NCI-H510A treated with DMSO at 0.1 percent for 48 hours (cell line): ENCODE measurements at places on chromosomes 1 and 21.

DNA sequence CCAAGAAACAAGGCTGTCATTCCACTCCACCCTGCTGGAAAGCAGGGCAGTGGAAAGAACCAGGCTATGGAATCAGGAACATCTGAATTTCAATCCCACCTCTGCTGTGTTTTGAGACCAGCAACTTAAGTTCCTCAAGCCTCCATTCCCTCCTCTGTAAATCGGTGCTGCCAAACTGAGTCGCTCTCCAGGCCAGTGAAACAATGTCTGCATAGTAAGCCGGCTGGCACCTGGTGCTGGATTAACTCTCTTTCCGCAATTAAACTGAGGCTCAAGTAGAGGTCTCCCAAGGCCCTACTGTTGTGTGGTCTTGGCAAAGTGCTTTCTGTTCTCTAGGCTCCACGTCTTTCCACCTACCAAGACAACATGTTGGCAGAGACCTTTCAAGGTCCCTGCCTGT, 65.3 kb downstream of the SSBP3 start:
- no peak for DNase-seq

- peak; percentile 55 for DNase-seq
These were observed 448 bp downstream of the G0S2 start for GRCh38 chr1:209675565-209676154.

- no peak for DNase-seq
These were observed 25.9 kb downstream of the IFNAR1 start for GRCh38 chr21:33350676-33351075.

DNA sequence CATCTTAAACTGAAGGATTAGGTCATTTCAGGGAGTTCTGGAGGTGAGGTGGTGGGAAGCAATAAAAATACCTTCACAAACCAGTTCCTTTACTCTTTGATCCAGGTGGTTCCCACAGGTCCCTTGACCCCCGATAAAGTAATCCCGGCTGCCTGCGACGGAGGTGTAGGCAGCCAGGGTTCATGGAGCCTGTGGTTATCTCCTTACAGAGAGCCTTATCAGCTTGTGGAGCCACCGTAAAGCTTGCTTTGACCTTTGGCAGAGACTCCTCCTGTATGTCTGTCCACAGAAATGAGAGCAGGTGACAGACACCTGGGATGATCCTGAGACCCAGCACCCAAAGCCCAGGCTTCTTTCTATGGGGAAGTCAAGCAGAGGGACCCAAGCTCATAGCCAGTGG, 243.4 kb downstream of the KIF26B start:
- DNase-seq, result no peak

DNA sequence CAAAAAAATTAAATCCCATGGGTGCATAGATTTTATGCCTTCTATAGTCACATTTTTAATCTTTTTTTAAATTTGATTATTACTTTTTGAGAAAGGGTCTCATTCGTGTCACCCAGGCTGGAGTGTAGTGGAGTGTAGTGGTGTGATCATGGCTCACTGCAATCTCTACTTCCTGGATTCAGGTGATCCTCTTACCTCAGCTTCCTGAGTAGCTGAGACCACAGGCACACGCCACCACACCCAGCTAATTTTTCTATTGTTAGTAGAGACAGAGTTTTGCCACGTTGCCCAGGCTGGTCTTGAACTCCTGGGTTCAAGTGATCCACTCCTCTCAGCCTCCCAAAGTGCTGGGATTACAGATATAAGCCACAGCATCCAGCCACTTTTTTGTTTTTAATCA, 10.4 kb downstream of the CBR3 start:
- DNase-seq, result no peak

DNA sequence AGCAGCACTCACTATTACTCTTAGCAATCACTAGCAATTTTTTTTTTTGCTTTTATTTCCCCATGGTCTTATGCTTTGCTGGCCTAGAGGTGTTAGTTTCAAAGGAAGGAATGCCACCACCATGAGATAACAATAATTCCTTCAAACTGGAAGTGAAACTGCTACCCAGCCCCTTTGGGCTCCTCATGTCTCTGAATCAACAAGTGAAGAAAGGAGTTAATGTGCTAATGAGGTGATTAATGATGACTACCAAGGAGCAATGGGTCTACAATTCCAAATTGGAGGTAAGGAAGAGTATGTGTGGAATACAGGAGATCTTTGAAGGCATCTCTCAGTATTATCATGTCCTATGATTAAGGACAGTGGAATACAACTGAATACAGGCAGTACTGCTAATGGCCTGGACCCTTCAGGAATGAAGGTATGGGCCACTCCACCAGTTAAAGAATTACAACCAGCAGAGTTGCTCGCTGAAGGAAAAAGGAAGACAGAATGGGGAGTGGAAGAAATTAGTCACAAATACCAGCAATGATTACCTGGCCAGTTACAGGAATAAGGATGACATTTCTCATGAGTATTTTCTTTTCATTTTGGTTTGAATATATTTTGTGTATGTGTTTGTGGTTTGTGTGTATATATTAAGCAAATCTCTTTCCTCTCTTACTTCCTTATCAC, 652.9 kb downstream of the ADGRL2 start:
- DNase-seq, result no peak

DNA sequence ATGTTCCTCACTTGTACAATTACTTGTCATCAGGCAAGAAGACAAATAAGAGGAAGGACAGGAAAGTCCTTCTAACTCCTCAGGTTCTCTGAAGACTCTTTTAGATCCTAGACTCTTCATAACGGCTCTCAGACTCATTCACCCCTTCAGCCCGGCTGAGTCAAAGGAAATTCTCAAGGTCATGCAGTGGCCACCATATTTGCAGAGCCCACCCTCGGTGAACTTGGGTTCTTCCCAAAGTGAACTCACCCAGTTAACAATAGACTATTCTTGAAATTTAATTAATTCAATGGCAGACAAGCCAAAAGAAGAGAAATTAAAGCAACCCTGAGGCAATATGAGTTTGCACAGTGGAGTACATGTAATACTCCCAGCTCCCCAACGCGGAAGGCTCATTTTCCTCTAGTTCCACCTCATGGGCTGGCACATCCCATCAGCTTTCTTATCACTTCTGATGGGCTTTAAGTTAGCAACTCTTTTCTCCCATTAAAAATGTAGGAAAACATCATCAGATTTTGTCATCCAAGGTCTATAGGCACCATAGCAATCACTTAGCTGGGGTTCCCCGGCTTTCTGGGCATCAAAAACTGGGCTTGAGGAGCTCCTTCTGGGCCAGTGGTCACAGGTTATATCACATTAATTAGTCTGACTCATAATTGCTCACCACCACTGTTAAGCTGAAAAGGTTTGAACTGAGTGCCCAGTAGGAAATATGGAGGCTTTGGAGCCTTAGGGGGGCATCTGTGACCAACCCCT, 27.8 kb upstream of the TIAM1 start:
- DNase-seq, result no peak

- no peak for DNase-seq
These were observed 20.6 kb downstream of the NCAM2 start for GRCh38 chr21:21018821-21019220.

- DNase-seq, result no peak
These were observed 7.0 kb downstream of the DSTYK start for GRCh38 chr1:205204552-205204951.

DNA sequence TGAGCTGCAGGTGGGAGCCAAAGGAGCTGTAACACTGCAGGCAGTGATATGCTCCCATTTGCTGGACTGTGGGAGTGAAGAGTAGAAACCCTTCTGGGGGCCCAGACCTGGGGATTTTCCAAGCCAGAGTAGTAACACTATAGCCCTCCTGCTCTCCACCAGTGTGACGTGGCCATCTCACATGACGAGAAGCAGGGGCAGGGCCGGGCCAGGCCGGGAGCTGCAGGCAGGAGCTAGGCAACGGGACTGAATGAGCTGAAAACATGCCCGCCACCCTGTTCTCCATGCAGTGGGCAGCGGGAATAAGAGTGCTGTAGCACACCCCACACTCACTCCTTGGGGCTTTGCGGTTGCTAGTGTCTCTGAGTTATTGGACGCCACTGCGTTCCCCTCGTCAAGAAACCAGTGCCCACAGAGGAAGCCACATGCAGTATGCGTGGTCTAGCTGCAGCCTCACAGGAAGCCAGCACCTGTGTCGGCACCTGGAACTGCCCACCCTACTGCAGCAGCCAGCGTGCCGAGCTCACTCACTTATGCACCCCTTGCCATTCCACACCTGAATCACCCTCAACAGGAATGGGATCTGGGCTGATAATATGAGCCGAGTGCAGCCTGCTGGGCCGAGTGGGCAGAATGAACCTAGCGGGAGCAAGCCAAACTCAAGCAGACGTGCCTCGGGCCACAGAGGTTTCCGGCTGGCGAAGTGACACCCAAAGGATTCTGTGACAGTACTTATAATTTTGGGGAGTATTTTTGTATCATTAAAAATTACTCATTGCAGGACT, 1389.6 kb downstream of the KCNT2 start:
- no peak for DNase-seq

DNA sequence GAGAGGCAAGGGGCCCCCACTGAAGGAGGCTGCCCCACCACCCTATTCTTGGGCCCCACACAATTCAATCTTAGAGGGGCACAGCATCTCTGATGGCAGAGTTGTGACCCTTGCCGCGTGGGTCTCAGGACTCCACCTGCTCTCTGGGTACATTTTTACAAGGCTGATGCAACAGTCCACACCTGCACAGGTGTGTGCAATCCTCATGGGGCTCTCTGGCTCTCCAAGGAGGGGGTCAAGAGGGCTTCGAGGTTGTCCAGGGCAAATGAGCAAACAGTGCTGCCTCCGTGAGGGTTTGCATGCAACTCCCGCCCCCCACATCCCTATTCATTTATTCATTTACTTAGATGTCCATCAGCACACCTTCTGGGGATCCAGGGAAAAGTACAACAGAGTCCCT, 81.6 kb upstream of the IFFO2 start:
- DNase-seq, result peak; percentile 5

- DNase-seq, result no peak
These were observed 214.7 kb upstream of the EDN2 start for GRCh38 chr1:41698916-41699860.

GRCh38 chr1:221604948-221605347, 136.9 kb downstream of the DUSP10 start:
- DNase-seq, result no peak

- no peak for DNase-seq
These were observed 24.7 kb downstream of the TENT5C start for GRCh38 chr1:117630423-117630998.

GRCh38 chr1:185559684-185560331, 174.4 kb upstream of the HMCN1 start:
- DNase-seq, result no peak

DNA sequence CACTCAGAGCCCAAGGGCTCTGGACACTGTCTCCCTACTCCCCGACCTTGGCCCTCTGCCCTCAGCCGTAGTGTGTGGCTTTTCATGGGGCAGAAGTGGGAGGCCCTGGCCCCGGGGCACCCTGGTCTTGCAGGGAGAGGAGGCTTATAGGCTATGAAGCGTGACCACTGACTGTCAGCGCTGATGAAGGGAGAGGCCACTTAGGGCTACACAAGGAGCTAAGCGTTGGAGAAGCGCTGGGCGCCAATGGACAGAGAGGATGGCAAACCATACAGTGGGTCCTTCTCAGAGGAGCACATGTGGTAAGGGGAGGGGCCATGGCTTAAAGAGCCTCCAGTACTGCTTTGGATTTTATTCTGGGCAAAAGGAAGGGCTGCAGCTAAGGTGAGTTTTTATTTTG, 7.9 kb downstream of the CRABP2 start:
- DNase-seq, result peak; percentile 87

DNA sequence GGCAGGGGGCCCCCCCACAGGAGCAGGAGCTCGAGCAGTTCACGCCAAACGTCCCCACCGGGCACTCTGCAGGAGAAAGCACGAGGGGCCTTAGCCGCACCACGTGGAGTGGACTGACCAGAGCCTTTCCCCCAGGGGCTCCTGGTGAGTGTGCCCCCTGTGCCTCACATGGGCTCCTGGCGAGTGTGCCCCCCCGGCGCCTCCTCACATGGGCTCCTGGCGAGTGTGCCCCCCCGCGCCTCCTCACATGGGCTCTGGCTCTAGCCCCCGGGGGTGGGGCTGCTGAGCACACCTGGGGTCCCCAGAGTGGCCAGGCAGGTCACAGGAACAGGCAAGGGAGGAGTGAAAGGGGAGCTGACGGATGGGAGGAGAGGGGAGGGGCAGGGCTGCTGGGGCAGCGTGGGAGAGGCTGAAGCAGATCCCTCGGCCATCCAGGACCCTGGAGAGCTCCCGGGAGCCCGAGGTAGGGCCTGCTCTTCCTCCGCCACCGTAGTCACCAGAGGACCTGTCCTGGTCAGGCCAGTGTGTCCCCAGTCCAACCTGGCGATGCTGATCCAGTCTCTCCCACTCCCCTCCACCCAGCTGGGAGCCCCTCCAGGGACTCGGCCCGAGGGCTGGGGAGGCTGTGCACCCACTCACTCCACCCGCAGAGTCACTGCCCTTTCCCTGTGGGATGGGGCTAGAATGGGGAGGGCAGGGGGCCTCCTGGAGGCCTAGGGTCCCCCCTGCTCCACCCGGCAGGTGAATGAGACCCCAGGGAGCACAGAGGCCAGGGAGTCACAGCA, 47.6 kb downstream of the ARHGEF16 start:
- no peak for DNase-seq

DNA sequence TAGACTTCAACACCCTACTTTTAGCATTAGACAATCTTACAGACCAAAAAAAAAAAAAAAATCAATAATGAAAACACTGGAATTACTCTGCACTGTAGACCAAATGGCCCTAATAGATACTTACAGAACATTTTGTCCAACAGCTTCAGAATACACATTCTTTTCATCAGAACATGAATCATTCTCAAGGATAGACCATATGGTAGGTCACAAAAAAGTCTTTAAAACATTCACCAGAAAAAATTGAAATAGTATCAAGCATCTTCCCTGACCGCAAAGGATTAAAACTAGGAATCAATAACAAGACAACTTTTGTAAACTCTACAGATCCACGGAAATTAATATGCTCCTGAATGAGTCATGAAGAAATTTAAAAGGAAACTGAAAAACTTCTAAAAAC, 22.5 kb downstream of the ZNF670 start:
- DNase-seq, result no peak

GRCh38 chr1:35595684-35596083, 22.6 kb downstream of the TFAP2E start:
- DNase-seq, result no peak

DNA sequence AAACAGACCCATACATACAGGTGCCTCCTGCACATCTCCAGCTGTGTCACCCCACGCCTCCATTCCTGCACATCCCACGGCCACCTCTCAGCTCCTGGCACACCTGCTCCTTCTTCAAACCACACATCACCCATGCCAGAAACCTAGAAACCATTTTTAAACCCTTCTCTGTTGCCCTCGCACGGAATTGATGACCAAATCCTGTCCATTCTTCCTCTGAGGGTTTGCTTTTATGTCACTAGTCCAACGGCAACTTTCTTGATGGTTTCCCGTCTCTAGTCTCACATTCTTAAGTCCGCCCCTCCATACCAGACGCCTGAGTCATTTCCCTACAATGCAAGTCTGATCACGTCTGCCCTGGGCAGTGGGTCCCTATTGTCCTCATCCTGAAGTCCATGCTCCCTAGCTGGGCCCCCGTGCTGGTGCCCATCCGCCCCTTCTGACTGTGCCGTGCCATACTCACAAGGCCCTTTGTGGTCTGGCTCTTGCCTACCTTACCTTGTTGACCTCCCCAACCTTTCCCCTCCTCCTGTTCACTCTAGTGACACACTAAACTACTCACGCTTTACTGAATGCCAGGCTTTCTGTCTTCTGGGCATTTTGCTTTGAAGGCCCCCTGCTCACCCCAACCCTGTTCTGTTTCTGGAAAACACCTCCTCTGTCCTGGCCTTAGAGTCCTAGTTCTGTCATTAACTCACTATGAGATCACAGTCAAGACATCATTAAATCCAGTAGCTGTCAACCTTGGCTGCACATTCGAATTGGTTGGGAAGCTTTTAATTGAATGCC, 17.6 kb downstream of the SLC2A1 start:
- peak; percentile 85 for DNase-seq

- peak; percentile 30 for DNase-seq
These were observed 711 bp downstream of the GADD45A start for GRCh38 chr1:67685558-67686266.
